ENCODE measurements at places on chromosomes 5 and 9.

DNA sequence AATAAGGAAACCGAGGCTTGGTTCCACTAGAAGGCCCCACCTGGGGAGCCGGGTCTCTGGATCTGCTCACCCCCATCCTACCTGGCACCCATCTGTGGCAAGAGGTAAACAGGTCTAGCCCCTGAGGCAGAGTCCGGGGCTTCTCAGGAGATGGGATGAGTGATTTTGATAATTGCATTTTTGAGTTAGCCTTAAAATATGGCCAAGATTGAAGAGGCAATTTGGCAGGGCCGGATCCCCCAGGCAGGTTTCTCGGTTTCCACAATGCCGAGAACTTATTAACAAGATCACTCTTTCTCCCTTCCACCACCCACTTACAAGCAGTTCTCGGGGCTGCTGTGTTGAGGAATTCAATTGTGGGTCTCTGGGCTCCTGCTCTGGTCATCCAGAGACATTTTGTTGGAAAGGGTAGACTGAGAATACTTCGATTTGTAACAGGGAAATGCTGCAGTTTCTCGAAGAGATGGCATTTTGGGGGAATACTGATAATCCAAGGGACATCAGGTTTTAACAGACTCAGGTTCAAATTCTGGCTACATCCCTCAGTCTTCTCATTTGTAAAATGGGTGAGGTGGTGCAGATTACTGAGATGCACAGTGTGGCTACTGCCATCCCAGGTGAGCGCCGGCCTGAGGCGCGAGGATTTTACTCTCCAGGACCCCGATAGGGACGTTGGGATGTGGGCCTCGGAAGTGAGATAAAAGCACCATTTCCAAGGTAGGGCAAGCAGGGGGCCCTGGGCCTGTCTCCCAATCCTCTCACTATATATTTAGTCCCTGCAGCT lies 194.2 kb downstream of the CDK5RAP2 start:
- no peak for DNase-seq

- DNase-seq, result no peak
Observed at GRCh38 chr9:34650816-34651215, 1.2 kb upstream of the IL11RA start.

GRCh38 chr9:2663461-2664173 lies 42.0 kb downstream of the VLDLR start:
- DNase-seq, result no peak

GRCh38 chr5:72624641-72625236 lies 117.5 kb upstream of the ZNF366 start:
- peak; percentile 93 for DNase-seq

GRCh38 chr5:139952574-139952973 lies 90.5 kb downstream of the NRG2 start:
- no peak for DNase-seq

GRCh38 chr5:111252799-111253545 lies 28.8 kb downstream of the CAMK4 start:
- DNase-seq, result no peak

GRCh38 chr5:115600766-115601165 lies 1.5 kb downstream of the TICAM2 start:
- no peak for DNase-seq

- DNase-seq, result no peak
Observed at GRCh38 chr9:37156781-37157356, 36.5 kb downstream of the ZCCHC7 start.

GRCh38 chr9:115220319-115221005 lies 102.5 kb upstream of the TNC start:
- DNase-seq, result peak; percentile 55

DNA sequence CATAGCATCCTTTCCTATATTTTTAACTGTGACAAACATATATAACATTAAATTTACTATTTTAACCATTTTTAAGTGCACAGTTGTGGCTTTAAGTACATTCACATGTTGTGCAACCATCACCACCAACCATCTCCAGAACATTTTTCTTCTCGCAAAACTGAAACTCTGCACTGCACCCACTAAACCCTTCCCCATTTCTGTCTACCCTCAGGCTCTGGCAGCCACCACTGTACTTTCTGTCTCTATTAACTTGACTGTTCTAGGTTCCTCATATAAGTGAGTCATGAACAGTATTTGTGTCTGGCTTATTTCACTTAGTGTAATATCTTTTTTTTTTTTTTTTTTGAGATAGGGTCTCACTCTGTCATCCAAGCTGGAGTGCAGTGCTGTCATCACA lies 25.5 kb downstream of the KCNMB1 start:
- no peak for DNase-seq

GRCh38 chr9:84366683-84367082 lies 26.1 kb upstream of the SLC28A3 start:
- DNase-seq, result no peak

- DNase-seq, result peak; percentile 35
Observed at GRCh38 chr9:131503626-131504465, 1.1 kb downstream of the POMT1 start.

- no peak for DNase-seq
Observed at GRCh38 chr5:103546858-103547257, 15.7 kb downstream of the NUDT12 start.

DNA sequence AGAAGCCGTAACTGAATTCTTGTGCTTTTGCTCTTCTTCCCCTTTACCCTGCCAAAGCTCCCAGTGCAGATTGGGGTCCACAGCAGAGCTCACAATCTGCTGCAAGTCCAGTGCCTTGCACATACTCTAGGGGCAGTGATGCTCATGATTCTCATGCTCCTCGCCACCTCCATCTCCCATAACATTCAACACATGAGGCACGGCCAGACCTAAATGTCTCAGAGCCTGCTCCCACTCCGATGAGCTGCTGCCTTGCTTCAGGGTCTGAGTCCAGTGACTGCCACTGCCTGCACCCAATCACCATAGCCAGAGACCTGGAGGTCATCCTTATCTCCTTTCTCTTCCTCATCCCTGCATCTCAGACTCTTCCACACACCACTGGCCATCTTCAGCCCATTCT lies 10.5 kb downstream of the CSF1R start:
- no peak for DNase-seq

GRCh38 chr5:177982072-177982727 lies 13.8 kb downstream of the PROP1 start:
- DNase-seq, result no peak

GRCh38 chr5:2282893-2283292 lies 400.2 kb upstream of the IRX4 start:
- no peak for DNase-seq

DNA sequence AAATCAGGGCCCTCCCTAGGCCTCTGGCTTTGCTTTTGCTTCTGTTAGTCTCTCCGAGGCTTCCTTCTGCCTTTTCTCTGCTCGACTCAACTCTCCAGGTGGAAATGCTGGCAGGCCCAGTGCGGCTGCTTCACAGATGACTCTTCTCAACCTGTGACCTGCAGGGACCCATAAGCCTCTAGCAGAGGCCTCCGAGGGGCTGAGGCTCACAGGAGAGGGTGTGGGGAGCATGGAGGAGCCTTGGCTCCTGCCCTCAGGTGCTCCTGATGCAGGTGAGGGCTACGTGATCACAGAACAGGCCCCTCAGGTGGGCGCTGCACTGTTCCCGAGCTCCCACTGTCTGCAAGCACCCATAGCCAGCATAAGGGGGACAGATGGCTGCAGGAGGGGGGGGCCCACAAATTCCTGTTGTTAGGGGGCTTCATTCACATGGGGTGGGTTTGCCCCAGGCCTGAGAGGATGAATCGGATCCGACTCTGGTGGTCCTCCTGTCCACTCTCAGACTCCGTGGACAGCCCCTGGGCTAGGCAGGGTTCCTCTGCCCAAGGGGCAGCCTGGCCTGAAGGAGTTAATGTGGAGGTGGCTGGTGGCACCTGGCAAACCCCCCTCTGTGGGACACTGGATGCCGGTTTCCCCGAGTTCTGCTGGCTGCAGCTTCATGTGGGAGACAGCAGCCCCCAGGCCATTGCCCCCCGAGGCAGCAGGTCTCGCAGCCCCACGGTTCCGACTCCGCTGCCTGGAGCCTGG lies 10.9 kb upstream of the FCN2 start:
- DNase-seq, result no peak

GRCh38 chr5:164139423-164139822 lies 634.0 kb downstream of the MAT2B start:
- no peak for DNase-seq

DNA sequence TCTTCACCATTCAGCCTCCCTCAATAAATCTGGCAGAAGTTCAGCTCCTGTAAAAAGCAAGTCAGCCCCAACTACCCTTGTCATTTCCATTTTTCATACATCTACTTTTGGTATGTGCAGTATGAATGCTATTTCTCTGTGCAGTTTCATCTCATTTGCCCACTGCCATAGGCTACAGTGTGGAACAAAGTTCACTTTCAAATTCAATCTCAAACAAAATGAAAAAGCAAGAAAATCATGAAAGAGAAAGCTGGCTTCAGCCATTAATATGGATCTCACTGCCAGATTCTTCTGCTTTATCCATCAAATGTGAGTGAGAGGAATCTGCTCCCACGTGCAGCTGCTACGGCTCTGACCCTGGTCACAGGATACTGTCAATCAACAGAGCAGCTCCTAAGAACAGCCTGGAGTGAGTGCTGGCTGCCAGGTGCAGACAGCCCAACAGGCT lies 494.2 kb downstream of the ZNF608 start:
- no peak for DNase-seq

DNA sequence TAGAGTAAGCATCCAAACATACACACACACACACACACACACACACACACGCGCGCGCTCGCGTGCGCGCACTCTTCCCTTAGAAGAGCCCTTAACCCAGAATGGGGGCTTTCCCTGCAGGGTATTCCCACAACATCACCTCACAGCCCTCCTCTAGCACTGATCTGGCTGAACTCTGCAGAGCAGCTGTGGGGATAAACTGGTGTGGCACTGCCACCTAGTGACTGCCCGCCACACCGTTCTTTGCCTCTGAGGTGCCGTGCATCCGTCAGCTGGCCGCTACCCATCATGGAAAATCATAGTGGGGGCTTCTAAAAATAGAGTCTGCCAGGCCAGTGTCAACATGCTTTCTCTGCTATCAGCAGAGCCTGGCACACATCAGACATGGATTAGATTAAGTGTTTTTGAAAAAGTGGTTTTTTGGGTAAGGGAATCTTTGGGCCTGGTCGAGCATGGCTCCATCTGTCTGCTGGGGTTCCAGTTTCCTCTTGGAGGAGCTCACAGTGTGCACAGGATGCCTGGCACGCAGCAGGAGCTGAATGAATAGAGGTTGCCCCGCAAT lies 88.1 kb downstream of the KCNN2 start:
- DNase-seq, result peak; percentile 35

DNA sequence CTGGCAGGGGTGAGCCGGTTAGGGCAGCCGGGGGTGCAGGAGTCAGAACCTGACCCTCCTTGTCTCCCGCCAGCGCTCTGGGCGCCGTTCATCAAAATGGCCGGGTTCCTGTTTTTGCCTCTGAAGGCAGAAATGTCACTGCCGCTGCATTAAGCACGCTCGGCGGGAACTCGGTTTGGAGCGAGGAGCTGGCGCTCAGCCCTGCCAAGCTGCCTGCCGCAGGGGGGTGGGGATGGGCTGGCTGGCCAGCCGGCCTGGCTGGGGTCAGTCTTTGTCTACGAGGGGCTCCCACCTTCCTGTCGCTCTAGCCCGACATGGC lies 63.7 kb downstream of the CXXC5 start:
- DNase-seq, result no peak

DNA sequence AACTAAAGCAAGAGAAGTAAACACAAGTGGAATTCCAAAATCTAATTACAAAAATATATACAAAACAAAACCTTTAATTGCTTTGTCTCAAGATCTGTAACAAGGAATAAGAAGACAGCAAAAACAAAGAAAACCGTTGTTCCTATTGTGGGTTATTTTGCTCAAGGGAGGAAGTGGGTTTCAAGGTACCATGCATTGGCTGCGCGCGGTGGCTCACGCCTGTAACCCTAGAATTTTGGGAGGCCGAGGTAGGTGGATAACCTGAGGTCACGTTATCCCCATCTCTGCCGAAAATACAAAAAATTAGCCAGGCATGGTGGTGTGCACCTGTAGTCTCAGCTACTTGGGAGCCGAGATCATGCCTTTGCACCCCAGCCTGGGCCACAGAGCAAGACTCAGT lies 12.1 kb upstream of the IQGAP2 start:
- no peak for DNase-seq

DNA sequence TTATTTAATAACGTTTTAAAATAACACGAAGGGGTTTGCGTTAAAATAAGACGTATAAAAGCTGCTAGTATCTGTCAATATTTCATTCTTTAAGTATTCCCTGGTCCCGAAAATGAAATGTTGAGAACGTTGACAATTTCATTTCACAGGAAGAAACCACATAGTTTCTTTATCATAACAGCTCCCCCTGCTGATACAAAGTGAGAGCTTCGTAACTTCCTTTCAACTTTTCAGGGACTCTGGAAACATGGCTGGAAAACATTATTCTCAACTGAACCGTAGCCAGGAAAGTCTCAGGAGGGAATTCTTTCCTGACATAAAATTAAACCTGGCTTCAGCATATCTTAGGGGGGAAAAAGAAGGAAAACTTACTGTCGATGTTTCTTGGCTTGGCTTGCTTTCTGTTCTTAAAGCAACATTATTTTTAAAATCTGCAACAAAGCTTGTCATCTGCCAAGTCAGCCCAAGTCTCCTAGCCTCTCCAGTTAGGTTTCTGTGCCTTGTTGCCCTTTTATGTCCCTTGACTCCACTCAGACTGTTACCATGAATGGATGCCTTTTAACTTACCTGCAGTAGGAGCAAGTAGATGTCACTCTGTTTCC lies 122.9 kb upstream of the DAB2 start:
- DNase-seq, result peak; percentile 76

DNA sequence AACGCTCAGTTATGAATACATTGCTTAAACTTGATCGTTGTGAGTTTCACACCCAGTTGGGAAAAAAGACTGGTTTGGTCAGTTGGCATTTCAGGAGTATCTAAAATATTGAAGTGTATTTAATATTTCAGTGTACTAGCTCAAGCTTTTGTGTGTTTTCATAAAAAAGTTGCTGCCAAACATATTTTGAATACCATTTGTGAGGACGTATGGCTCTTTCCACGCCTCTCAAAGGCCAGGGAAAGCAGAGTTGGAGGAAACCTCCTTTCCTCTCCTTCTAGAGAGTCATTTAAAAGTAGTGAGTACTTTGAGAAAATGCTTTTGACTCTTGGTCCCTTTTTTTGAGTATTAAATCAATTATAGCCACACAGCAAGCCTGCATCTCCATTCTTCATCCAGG lies 43.2 kb upstream of the ANKRD33B start:
- peak; percentile 62 for DNase-seq

GRCh38 chr9:121538221-121538620 lies 38.6 kb upstream of the GGTA1 start:
- no peak for DNase-seq

Measured in AG10803 (cell line).